HuH-7 (cell line): ENCODE measurements at places on chromosomes 16 and 17.
A peak's percentile ranks its signal among the peaks of the same experiment; 100 is the strongest.

DNA sequence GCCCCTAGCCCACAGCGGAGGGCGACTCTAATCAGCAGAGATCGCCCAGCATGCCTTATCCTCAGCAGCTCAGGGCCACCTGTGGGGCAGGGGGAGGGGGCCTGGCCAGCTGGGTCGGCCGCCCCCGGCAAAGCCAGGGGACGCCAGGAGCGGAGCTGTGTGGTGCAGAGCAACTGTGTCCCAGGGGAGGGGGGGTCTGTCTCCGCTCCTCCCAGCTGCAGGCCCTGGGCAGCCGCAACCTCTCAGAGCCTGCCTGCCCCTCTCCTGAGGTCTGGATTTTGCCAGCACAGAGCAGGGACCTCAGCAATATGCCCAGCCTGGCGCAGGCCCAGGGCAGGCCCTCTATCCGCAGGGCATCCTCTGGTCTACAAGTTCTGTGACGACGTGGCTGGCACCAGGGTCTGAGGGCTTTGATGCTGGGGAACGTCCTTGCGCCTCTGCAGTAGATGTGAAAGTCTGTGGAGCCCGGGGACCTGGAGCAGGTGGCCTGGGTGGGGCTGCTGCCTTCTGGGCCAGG, 36.5 kb upstream of the SLC38A10 start:
- DNase-seq, result no peak

DNA sequence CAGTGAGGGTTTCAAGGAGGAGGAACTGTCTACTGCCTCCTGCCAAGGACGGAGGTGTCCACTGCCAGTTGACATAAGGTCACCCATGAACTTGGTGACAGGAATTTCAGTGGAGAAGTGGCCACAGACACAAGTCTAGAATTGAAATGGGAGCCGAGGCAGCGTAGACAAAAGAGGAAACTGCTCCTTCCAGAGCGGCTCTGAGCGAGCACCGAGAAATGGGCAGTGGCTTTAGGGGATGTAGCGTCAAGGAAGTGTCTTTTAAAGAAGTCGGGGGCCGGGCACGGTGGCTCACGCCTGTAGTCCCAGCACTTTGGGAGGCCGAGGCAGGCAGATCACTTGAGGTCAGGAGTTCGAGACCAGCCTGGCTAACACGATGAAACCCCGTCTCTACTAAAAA, 3.1 kb upstream of the SERPINF1 start:
- no peak for DNase-seq

- DNase-seq, result no peak
These were observed 18.7 kb upstream of the RBFOX3 start for GRCh38 chr17:79629548-79630049.

DNA sequence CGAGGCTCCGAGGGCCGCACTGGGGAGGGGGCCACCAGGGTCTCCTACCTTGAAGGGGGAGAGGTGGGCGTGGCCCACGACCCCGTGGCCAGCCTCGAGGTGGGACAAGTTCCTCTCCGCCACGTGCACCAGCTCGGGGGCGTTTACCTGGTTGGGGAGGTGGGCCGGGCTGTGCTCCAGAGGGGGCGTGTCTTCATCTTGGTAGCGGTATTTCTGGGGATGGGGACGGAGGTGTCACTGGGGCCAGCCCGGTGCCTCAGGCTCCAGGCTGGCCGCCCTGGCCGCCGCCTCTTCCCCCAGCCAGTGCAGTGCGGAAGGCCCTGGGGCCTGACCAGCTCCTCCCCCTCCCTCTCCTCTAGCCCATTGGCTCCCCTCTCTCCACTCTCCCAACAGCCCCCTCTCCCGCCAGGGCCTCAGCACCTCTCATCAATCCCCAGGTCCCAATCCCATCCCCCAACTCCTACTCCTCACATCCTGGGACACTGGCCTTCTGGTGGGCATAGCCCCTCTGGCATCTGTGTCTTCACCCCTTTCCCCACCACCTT, 11.5 kb downstream of the DLG4 start:
- no peak for DNase-seq

GRCh38 chr16:49494891-49495566, 121.4 kb downstream of the C16orf78 start:
- no peak for DNase-seq

GRCh38 chr17:61908292-61909037, 19.3 kb downstream of the INTS2 start:
- DNase-seq, result no peak

DNA sequence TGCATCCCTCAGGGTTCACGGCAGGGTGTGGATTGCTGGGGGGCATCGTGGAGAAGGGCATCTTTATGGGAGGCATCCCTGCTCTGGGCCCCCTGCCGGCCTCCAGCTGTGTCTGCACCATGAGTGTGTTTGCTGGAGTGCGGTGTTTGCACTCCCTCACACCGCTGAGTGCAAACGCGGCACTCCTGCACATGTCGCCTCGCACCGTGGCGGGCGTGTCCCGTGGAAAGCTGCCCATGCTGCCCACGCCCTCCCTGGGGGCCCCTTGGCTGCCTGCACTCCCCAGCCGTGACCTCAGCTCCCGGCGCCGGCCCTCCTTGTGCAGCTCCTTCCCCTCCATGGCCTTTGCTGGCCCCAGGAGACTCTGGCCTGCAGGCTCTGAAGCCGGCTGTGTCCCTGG, 74.6 kb upstream of the ZNF750 start:
- DNase-seq, result no peak

GRCh38 chr17:45852535-45853297, 8.0 kb downstream of the SPPL2C start:
- DNase-seq, result peak; percentile 75

DNA sequence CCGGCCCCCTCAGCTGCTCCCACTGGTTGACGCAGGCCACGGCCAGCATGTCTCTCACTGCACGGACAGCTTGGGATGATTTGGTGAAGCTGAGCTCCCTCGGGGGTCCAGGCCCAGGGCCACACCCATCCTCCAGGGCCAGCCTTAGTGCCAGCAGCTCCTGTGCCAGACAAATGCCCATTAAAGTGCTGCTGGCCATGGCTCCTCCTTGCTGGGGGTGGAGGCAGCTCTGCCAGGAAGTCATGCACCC, 2.5 kb downstream of the TRIM47 start:
- no peak for DNase-seq

- DNase-seq, result no peak
These were observed 3.2 kb downstream of the DPEP1 start for GRCh38 chr16:89616623-89617022.

DNA sequence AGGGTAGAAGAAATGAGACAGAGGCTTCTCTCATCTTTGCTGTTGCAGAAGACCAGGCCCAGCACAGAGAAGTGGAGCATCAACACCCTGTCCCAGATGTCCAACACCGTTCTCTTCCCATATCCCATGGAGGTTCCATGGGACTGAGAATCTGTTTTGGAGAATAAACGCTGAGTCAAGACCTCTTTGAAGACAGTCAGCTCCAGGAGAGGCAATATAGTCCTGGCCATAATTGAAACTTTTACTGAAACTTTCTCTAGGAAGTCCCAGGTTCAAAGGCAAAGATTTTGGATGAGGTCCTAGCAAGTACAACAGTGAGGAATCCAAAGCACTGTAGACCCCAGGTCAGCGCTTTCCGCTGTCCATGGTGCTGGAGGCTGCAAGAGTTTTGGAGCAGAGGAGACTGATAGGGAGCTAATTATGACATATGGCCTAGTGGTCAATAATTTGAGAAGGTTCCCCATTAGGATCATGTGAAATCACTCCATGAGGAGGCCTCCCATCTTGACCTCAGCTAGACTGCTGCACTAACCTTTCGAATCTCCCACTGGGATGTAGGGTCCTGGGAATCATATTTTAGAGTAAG, 36.0 kb downstream of the OSBPL7 start:
- DNase-seq, result peak; percentile 74

GRCh38 chr16:83785455-83785854, 22.3 kb upstream of the HSBP1 start:
- no peak for DNase-seq

GRCh38 chr17:59901604-59902003, 8.7 kb downstream of the RPS6KB1 start:
- no peak for DNase-seq

GRCh38 chr16:9885467-9885866, 296.8 kb downstream of the GRIN2A start:
- DNase-seq, result no peak

DNA sequence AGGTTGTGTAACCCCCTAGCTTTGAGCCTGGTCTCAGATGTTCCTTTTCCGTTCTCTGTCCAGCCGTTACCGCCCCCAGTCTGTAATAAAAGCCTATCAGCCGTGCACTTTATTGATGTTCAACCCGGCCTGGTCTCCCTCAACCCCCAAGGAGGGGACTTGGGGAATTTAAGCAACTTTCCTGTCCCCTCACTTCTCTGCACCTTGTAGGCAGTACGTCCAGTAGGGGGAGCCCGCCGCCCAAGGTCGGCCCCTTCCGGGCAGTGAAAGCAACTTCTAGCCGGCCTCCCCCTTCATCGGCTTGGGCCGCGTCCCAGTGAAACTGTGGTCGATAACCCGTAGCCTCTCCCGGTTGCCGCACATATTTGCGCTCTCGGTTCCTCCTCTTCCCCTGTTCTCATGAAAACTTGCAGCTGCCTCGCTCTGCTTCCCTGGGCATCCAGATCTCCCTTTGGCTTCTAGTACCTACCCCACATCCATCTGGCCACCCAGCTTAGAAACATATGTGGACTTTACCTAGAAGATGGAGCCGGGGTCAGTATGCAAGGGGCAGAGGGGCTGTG, 7.9 kb downstream of the PNPO start:
- DNase-seq, result peak; percentile 81

DNA sequence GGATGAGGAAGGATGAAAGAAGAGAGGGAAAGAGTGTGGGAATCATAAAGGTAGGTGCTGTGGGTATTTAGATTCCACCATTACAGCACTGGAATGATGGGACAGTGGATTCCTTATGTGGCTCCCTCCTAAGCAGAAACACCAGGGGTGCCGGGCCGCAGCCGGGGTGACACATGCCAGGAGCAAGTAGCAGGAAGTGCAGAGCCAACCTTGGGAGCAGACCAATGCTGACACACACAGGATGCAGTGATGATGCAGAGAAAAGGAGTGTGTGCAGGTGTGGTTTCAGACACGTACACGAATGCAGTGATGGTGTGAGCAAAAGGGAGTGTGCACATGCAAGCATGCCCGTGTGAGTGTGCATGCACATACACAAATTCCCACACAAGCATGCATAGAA, 338.0 kb downstream of the SLC39A11 start:
- no peak for DNase-seq

- no peak for DNase-seq
These were observed 8.9 kb upstream of the FBXL20 start for GRCh38 chr17:39410279-39410678.

- no peak for DNase-seq
These were observed 9.7 kb downstream of the RHBDF2 start for GRCh38 chr17:76491271-76492122.

GRCh38 chr16:23391381-23392222, 61.4 kb downstream of the COG7 start:
- DNase-seq, result no peak

DNA sequence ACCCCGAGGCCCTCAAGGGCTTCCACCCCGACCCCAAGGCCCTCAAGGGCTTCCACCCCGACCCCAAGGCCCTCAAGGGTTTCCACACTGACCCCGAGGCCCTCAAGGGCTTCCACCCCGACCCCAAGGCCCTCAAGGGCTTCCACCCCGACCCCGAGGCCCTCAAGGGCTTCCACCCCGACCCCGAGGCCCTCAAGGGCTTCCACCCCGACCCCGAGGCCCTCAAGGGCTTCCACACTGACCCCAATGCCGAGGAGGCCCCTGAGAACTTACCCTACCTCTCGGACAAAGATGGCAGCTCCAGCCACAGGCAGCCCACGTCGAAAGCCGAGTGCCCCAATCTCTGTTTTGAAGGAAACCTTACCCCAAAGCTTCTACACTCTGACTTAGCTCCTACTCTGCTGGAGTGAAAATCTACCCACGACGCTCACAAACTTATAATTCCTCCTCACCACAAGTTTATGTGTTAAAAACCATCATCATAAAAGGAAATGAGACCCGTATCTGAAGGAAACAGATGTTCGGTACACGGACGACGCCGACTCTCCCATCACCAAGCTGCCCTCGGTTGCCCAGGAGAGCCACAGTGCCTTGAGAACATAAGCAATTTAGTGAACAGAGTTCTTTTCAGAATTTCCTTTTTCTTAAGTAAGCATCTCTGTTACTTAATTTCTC, 61.2 kb upstream of the RPH3AL start:
- DNase-seq, result no peak

DNA sequence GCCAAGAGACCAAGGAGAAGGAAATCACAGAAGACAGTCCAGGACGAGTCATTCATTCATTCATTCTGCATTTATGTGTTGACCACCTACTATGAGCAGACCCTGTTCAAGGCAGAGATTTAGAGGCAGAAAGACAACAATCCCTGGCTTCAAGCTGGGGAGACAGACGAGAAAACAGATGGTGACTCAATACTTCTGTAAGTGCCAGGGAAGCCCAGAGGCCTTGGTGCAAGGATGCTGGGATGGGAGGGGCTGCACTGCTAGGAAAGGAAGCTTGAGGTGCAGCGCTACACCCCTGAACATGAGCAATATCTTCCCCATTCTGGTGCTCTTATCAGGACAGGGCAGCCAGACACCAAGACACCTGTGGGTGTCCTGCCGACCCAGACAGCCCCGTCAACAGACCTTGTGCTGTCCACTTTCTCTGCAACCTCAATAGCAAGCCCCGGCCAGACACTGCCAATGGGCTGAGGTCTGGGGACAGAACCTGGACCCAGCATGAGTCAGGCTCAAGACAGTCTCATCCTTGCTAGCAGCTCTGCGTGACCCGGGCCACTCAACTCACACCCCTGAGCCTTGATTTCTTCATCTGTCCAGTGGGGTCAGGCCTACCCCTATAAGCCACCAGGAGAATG, 163.5 kb downstream of the COPRS start:
- no peak for DNase-seq

DNA sequence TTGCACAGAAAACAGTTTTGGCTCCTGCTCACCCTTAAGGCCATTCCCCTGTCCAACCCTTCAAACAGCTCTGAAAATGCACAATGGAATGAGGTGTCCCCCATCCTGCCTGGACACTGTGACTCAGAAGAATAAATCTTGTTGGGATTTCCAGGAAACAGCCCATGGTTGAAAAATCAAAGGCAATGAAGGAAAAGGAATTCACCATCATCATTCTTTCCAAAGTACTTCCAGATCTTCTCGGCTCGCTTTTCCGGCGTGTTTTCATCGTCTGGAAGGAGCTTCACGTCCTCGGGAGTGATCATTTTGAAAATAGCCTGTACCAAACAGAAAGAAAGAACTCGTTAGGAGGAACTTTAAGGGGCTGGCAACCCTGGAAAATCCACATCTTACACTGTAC, 4.3 kb downstream of the RCVRN start:
- DNase-seq, result no peak

DNA sequence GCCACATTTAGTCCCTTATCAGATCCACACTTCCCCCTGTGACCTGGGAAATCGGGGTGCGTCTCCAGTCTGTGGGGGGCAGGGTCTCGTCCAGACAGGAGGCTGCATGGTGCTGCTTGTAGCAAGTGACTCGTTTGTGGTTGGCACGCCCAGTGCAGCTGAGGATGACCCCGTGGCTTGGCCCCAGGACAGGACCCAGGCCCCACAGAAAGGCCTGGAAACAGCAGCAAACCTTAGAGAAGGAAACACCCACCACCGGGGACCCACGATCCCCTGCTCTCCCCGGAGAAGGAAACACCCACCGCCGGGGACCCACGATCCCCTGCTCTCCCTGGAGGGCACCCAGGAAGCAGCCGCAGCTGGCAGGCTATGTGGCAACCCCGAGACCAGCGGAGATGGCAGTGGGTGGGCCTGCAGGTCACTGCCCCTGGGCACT, 8.2 kb upstream of the C16orf95 start:
- DNase-seq, result no peak
